ENCODE measurements at places on chromosomes 16 and 17.

- no peak for DNase-seq
- peaks cover 3% of the 10 kb centered on the region for H3K36me3 ChIP-seq
- H3K27ac ChIP-seq = no peak overlapping the region
- peaks cover 35% of the 10 kb centered on the region for H3K4me1 ChIP-seq
- peaks cover 14% of the 10 kb centered on the region for H3K27me3 ChIP-seq
- H3K4me3 ChIP-seq = no peak overlapping the region
Observed at GRCh38 chr17:66949501-66949900, 15.0 kb upstream of the CACNG4 start.

DNA sequence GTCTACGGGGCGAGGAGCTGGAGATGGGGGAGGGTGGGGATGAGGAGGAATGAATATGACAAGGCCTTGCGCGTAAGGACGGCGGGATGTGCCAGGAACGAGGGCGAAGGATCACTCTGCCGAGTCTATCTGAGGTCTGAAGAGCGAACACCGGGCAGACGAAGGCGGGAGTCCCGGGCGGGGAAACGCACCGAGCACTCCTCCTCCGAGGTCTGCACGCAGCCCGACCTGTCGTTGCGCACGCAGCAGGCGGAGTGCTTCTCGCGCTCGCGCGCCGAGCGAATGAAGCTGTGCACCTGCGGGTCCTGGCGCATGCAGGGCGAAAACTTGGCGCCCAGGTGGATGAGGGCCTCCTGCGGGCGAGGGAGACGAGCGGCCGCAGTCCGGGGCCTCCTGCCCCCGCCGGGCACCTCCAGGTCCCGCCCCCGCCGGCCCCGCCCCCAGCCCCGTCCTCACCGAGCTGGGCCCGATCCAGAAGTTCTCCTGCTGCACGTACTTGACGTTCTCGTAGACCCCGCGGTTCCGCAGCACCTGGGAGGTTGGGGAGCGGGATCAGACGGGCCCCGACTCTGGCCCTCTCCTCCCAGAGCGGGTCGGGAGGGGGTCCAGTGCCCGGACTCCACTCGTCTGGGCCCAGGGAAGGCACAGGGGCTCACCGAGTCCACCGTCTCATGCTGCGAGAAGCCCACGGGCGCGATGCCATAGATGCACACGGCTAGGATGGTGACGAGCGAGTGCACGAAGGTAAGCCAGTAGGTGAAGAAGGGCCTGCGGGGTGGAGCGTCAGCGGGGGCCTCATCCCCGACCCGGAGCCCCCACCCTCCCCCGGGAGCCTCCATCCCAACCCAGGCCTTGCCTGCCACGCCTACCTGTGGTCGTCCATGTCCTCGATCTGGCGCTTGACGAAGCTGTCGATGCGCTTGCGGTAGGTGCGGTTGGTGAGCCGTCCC lies 7.6 kb downstream of the SNRNP25 start:
- no peaks in the 10 kb centered on the region for H3K4me1 ChIP-seq
- no peak overlapping the region for H3K4me3 ChIP-seq
- no peak overlapping the region for H3K27ac ChIP-seq
- H3K36me3 ChIP-seq = peaks cover 13% of the 10 kb centered on the region
- H3K27me3 ChIP-seq = no peaks in the 10 kb centered on the region
- DNase-seq = no peak

DNA sequence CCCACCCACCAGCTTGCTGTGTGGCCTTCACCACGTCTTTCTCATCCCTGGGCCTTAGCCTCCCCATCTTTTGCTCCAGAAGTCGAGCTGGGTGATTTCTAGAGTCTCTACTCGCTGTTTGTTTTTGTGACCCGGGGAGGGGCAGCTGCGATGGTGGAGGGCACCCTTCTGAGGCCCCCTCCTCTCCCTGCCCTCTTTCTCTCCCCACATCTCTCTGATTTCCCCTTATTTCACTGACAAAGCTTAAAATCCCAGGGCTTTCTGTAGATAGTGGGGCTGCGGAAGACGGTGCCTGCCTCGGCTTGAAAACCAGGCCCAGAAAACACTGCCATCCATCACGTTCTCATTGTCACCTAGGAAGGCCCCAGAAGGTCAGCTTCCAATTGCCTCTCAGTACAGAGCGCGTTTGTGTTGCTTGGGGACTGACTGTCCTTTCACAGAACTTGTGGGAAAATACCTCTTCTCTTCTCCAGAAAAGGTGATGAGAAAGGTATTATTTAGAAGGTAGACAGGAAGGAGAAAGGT lies 95.1 kb downstream of the NTN1 start:
- H3K27me3 ChIP-seq = peaks cover 44% of the 10 kb centered on the region
- peaks cover 12% of the 10 kb centered on the region for H3K4me1 ChIP-seq
- no peak overlapping the region for H3K4me3 ChIP-seq
- no peaks in the 10 kb centered on the region for H3K36me3 ChIP-seq
- peak overlapping the region; percentile 76 for H3K27ac ChIP-seq

GRCh38 chr17:80969030-80969673 lies 22.5 kb upstream of the CHMP6 start:
- DNase-seq = no peak
- peaks cover 7% of the 10 kb centered on the region for H3K27me3 ChIP-seq
- H3K27ac ChIP-seq = no peak overlapping the region
- peaks cover 7% of the 10 kb centered on the region for H3K36me3 ChIP-seq
- H3K4me3 ChIP-seq = no peak overlapping the region

GRCh38 chr17:48871551-48872351 lies 20.8 kb upstream of the ATP5MC1 start:
- peak overlapping the region; percentile 23 for H3K4me3 ChIP-seq
- H3K27ac ChIP-seq = peak overlapping the region; percentile 94
- H3K27me3 ChIP-seq = no peaks in the 10 kb centered on the region
- H3K36me3 ChIP-seq = no peaks in the 10 kb centered on the region
